ENCODE measurements at places on chromosomes 2 and 18.

- DNase-seq = no peak
Measured at GRCh38 chr2:95391641-95392310, 10.7 kb upstream of the FAHD2A start.

- no peak for DNase-seq
Measured at GRCh38 chr2:218877331-218877730, 3.3 kb upstream of the WNT10A start.

DNA sequence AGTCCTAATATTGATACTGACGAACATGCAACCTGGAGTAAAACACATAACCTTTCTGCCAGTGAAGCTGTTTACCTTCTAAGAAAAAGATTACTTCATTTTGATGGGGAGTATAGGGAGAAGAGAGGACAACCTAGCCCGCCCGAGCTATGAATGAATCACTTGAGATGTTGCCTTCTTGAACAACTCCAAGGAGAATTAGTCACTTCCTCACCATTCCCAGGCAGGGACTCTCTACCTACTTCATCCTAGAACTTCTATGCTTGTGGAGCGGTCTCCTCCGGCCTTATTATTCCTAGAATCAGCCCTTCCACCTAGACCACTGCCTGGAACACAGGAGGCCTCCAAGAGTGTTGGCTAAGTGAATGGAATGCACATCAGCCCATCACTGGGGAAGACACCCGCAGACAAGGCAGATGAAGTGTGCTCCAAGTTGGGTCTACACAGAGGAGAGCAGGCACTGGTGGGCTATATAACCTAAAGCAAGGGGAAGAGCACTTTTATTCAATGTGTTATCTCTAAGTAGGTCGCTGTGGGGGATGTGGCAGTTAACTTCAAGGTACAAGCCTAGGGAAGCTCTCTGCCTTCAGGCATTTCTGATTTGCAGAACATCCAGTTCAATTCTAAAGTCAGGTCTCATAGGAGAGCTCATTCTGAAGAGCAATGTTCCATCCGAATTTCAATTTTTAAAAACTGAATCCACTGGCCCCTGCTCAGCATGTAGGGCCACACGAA is 57.4 kb downstream of the STK39 start:
- DNase-seq = no peak

DNA sequence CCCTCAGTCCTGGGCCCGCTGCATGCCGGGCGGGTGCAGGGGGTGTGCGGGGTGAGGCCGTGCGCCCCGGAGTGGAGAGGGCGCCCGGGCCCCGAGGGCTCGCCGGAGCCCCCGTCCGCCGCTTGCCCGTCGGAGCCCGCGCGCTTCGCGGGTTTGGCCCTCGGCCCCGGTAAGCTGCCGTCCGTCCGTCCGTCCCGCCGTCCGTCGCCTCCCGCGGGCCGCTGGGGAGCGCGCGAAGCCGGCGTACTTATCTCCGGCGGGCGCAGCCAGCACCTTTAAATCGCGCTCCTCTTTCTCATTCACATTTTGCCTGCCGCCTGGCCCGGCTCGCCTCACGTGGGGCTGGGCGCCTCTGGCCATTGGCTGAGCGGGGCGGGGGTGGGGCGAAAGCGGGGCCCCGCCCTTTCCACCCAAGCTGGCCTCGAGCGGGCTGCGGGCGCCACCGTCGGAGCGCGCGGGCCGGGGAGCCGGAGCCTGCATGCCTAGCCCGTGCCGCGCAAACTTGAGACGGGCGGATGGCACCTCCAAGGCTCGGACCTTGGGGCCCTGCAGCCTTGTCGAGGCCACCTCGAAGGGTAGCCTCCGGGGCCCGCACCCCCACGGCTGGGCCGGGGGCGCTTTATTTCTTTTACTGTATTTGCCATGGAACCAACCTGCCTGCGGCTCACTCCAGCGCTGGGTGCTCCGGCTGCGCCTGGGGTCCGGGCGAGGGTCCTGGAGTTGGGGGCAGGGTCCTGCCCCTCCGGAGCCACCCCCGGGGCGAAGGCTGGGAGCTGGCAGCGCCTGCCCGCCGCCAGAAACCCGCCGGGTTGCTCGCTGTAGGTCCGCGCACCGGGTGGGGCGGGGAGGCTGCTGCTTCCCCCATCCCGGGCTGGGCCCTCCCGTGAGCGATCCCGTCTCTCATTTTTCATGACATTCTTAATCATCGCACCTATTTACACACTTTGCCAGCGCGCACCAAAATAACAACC is at the start of gene GBX2:
Gene GBX2 (minus strand): TSS at position 277 of the 971 bp plus-strand sequence. CDS start 415 bp downstream, outside the sequence.
- no peak for DNase-seq

DNA sequence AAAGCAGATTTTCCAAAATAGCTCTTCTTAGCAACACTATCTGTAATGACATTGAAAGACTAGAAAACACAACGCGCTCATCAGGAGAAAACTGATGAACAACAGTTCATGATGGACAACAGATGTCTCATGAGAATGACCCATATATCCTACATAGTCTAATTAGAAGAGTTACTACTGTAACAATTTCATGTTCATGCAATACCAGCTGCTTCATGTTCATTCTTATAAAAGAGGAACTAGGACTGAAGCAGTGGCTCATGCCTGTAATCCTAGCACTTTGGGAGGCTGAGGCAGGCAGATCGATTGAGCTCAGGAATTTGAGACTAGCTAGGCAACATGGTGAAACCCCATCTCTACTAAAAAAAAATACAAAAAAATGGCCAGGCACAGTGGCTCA is 22.7 kb downstream of the TRAPPC8 start:
- DNase-seq = no peak

DNA sequence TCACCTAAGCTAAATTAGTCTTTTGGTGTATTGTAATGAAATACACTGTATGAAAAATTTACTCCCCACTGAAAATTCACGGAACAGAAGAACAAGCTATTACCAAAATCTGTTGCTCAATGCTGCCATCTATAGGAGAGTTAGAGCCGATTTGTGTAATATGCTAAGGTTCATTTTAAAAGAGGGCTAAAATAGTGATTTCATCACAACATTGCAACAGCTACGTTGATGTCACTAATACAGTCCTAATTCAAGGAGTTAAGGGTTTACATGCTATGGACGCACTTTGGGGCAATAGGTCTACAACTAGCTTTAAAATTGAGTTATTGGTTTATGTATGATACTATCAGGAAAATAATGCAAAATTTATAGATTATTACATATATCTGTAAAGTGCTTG is 3.0 kb upstream of the IRS1 start:
- no peak for DNase-seq

- DNase-seq = no peak
Measured at GRCh38 chr2:55500025-55500424, 19.5 kb upstream of the CFAP36 start.

DNA sequence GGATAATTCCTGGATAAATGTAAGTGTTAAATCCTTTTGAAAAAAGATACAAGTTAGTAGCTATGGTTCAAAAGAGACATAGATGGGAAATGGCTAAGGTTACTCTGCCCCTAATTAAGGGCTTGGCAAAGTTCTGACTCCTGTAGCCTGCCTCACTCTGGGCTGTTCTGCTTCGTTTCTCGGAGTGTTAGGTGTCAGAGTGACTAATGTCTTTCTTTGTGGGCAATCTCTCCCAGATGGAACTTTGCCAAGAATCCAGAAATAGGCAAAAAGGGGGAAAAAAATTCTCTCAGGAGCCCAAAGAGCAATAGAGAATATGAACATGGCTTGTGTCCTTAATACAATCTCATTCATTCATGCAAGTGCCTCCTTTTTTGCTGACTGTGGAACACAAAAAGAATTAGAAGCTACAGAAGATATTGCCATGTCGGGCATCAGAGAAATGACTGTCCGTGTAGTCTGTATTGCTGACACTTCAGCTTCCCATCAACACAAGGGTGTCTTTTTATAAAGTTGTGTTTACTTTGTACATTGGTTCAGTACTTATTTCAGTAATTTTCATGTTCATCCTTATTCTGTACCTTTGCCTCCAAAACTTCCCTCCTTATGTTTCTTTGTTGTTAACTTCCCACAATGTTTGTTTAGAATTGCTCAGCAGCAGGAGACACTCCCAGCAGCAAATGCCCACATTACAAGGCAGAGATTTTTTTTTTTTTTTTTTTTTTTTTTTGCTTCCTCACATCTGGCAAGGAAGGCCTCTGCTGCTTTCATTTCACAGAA is 134.0 kb downstream of the FTCDNL1 start:
- no peak for DNase-seq

DNA sequence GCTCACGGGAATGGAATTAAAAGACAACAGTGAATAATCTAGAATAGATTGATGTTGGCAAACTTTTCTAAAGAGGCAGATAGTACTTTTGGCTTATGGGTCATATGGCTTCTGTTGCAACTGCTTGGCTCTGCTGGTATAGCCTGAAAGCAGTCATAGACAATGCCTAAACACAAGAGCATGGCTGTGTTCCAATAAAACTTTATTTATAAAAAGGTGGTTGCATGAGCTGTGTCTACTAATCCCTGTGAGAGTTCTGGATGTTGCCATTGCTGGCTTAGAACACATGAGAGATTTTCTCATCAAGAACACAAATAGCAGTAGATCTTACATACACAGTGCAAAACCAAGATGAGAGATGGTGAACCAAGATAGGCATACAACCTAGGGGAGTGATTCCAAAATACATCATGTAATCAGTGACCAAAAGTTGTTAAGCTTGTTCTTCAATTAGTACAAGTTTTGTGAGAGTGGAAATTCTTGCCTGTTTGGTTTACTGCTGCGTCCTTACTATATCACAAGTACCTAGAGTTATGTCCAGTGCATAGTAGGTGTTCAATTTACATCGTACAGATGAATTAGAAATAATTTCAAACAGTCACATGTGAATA is 380.0 kb downstream of the METTL4 start:
- no peak for DNase-seq

DNA sequence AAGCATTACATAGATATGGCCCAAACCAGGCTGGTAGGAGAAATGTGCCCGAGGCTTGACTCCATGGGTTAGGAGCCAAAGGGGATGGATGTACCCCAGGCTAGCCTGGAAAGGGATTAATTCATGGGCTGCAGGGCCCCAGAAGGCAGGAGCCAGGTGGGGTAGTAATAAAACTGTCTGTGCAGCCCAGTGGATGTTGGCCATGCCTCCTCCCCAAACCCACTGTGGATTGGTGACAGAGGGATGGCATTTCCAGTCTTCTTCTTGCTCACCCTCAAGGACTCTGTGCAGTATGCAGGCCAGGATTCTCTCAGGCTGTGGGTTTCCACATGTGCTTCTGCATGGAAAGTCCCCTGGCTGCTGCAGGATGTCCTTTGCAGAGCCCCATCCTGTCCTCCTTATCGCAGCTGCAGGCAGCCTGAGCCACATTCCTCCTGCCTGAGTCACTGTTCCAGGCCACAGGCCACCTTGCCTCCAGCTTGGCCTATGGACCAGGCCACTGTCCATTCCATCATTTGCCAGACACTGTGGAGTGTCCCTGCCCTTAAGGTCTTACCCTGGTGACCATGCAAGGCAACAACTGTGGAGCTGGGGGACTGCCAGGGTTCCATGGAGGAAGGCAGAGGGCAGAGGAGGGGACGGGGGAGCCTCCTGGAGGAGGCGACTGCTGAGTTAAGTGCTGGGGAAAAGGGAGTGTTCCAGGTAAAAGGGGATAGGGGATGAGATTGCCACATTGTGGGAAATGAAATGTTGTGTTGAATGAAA is 38.9 kb downstream of the INO80C start:
- DNase-seq = no peak

DNA sequence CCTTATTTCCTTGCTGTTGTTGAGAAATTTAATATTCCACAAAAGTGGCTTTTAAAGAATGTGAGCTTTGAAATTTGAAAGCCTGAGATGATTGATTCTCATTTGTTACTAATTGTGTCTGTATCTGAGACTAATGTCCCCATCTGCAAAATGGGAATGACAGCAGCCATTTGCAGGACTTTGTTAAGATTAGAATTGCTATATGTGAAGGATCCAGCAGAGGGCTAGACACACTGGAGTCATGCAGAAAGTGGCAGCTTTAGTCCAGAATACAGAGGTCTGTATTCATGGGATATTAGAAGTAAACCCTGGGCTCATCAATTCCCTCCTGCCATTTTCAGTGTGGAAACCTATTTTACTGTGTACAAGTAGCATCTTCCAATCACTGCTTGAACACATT is 296.5 kb upstream of the GYPC start:
- no peak for DNase-seq
